ENCODE measurements at places on chromosomes 1 and 21.
A peak's percentile ranks its signal among the peaks of the same experiment; 100 is the strongest.

DNA sequence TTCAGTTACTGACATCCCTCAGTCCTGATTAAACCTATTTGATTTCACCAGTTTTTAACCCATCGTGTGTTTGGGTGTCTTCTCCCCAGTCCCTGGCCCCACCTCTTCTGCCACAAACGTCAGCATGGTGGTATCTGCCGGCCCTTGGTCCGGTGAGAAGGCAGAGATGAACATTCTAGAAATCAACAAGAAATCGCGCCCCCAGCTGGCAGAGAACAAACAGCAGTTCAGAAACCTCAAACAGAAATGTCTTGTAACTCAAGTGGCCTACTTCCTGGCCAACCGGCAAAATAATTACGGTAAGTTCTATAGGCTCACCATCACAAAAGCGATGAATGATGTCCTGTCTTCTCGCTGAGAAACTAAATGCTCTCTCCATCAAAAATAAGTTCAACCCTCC, 28.7 kb downstream of the NBPF3 start:
- no peak for DNase-seq

GRCh38 chr1:246638941-246639655, 72.8 kb downstream of the CNST start:
- DNase-seq: no peak

DNA sequence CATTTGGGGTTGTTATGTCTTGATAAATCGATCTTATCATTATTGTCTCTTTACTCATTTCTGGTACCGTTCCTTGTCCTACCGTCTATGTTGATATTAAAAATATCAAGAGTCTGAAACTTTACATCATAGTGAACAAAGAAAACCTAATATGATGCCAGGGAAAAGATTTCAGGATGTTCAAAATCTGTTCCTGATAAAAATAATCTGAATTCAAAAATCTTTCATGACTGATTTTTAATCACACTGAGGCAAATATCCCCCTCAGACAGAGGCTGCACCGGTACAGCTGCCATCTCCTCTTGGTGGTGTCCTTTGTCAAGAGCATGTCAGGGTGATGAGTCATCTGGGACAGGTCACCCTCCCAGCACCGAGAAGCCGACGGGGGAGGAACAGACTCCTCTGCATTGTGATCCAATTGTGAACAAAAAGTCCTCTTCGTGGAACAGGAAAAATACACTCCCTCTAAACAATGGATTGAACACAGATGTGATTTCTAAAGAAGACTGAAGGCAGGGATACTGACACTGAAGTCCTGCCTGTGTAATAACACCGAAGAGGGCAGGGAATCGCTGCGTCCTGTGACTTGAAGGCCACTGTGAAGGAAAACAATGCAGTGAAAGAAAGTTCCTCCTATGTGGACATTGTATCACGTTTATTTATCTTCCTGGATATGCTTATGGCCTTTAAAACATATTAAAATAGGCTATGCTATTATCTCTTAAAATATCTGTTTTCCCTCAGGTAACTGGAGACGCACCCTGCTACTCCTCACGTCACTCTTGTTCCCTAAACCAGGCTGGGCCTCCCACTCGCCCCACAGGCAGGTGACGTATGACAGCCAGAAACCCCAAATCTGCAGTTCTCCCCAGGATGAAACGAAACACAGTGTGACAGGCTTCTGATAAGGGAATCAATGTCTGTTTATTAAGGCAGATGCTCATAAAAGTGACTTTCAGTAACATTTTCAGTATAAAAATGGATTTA, 4.3 kb upstream of the SPATC1L start:
- no peak for DNase-seq

- DNase-seq: no peak
Measured at GRCh38 chr1:3109355-3109754, 40.4 kb downstream of the PRDM16 start.

GRCh38 chr1:116804736-116805135, 50.5 kb downstream of the CD2 start:
- DNase-seq: no peak

DNA sequence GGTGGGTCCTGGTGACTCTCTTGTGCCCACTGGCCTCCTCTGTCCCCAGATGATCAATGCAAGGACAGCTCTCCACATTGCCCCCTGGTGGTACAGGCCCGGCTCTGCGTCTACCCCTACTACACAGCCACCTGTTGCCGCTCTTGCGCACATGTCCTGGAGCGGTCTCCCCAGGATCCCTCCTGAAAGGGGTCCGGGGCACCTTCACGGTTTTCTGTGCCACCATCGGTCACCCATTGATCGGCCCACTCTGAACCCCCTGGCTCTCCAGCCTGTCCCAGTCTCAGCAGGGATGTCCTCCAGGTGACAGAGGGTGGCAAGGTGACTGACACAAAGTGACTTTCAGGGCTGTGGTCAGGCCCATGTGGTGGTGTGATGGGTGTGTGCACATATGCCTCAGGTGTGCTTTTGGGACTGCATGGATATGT, 10.8 kb downstream of the ADAMTSL4 start:
- DNase-seq: peak; percentile 11

DNA sequence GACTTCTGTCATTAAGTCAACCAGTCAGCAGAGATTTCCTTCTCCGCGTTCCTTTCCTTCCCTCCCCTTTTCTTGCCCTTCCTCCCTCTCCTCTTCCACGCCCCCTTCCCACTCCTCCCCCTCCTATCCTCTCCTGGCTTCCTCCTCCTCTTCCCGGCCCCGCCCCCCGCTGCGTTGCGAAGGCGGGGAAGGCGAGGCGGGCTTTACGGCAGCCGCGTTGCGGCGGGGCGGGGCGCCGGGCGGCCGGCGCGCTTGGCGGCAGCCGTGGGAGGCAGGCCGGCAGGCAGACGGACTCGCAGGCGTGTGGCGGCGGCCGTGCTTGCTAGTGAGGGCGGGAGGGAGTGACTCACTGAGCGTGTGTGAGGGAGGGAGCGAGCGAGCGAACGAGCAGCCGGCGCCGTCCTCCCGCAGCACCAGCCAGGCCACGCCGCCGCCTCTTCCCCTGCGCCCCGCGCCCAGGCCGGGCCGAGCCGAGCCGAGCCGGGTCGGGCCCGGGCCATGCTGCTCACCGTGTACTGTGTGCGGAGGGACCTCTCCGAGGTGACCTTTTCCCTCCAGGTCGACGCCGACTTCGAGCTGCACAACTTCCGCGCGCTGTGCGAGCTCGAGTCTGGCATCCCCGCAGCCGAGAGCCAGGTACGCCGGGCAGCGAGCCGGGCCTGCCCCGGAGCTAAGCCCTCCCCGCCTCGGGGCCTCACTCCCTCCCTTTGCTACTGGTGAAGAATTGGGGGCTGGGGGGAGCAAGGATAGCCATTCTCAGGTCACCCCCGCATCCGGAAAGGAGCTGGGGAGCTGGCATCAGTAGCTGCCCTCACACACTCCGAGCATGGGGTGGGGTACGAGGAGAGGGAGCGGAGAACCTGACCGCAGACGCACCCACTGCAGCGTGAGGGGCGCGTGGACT, at the start of gene DDI2:
Gene DDI2, plus strand, starts transcription at position 286 of the 904 bp plus-strand sequence. Its CDS starts 213 bp downstream, at position 499.
- peak; percentile 91 for DNase-seq

GRCh38 chr1:56024155-56024554, 555.2 kb downstream of the PLPP3 start:
- no peak for DNase-seq

GRCh38 chr1:241702442-241703373, 50.6 kb downstream of the WDR64 start:
- no peak for DNase-seq

- no peak for DNase-seq
Measured at GRCh38 chr1:88784551-88784950, 100.5 kb downstream of the PKN2 start.

DNA sequence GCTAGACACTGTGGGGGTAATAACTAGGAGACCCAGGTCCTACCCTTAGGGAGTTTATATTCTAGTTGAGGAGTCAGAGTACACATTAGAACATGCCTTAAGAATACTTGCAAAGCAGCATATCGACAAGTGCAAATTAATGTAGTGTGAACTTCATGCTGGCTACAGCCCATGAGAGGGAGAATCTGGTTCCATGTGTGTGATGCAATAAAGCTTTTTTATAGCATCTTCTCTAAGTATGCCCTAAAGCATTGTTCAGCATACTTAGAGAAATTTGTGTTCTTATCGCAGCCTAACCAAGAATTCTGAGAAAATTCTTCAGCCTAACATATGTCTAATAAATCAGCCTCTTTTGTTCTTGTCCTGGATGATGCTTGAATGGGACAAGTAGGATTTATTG, 95.5 kb downstream of the SDCCAG8 start:
- DNase-seq: no peak

- DNase-seq: no peak
Measured at GRCh38 chr1:204837440-204838084, 33.1 kb upstream of the NFASC start.

- no peak for DNase-seq
Measured at GRCh38 chr1:92944901-92945747, 16.1 kb downstream of the DIPK1A start.

DNA sequence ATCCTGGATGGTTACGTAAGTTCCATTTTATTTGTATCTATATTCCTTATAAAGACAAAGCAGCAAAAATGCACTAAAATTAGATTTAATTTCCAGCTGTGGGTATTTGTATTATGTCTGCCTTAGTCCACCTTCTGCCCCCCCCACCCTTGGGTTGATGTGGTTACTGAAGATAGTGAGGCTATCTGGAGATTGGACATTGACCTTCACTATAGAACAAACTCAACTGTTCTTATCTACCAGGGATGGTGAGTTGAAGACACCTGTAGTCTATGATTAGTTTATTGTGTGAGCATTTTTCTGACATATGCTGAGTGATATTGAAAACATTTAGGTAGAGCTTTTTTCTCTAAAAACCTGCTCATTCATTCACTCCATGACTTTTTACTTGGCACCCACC, 122.2 kb downstream of the NFIA start:
- DNase-seq: no peak

- DNase-seq: no peak
Measured at GRCh38 chr1:98556521-98557158, 104.9 kb upstream of the SNX7 start.

Measured in GF-D8 (cell line).